ENCODE measurements at places on chromosomes 13 and 19.

- DNase-seq, result no peak
Observed at GRCh38 chr19:44839276-44839675, 6.8 kb upstream of the NECTIN2 start.

GRCh38 chr19:6697291-6697690 is 23.2 kb downstream of the C3 start:
- DNase-seq, result no peak

- DNase-seq, result no peak
Observed at GRCh38 chr19:5827342-5827890, 12.1 kb downstream of the FUT6 start.

DNA sequence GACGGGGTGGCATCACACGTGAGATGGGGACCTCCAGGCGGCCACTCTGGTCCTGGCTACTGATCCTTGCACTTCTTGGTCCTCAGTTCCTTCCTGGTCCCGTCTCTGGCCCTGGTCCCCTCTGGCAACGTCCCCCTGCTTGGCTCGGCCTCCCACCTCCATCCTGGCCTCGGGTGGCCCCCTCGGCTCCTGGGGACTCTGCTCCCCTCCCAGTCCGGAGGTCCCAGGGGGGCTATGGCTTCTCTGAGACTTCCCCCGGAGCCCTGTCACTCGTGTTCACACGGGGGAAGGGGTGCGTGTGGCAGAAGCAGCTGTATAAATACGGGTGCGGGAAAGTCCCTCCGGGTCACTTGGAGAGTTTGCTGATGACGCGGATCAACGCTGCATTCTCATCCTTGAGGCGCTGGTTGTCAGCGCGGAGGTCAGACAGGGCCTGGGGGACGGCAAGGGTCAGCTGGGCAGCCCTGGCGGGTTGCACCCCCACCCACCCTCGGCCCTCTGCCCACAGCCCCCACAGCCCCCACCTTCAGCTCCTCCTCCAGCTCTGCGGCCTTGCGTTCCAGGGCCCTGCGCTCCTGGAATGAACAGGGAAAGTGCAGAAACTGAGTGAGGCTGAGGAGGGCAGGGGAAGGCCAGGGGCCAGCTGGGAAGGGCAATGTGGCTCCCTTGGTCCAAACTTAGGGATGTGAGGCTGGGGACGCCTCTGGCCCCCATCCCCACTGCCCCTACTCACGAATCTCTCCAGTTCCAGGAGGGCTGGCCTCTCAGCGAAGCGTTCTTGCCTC is 15.6 kb downstream of the EPS8L1 start:
- no peak for DNase-seq

DNA sequence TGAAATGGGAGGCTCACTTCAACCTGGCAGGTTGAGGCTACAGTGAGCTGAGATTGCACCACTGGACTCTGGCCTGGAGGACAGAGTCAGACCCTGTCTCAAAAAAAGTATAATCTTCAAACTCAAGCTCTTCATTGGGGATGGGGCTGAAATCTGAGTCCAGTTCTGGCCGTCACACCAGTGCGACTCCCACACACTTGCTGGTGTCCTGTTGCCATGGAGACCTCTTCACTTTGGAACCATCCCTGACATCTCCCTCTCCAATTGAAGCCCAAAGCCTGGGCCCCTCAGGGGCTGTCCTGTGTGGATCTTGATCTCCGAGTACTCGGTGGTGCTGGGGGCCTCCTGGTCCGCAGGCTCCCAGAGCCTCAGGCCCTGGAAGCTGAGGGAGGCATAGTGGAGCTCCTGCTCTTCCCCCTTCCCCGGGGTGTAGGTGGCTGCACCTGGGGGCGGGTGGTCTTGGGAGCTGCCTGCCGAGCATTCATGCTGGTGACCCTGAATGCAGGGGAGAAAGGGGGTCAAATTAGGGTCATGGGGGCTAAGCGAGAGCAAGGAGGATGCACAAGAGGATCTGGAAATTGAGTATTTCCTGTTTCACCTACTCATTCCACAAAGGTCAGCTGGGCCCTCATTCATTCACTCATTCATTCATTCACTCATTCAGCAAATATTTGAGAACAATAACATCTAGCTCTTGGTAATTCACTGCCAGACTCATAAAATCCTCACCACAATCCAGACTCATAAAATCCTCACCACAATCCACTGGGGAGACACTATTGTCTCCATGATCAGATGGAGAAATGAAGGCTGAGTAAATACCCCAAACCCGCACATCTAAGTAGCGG is 11.0 kb downstream of the SIGLEC11 start:
- no peak for DNase-seq
